ENCODE measurements at places on chromosomes 7 and 10. TPM values are rescaled to one million over a fixed set of nuclear protein-coding genes. Genes with fewer than 3 reads are reported as not detected.

Gene IL15RA
- 9.4 TPM for total RNA-seq

Gene TACR2
- not detected for total RNA-seq

Gene OR2A12
- total RNA-seq, result not detected

Gene CLEC2L
- 5.4 TPM for total RNA-seq

Gene CDNF
- total RNA-seq, result 0.85 TPM

Gene NKX2-3
- not detected for total RNA-seq

Gene SORBS1
- 6.2 TPM for total RNA-seq

Gene NEBL
- 12.5 TPM for total RNA-seq

Gene SLC26A5
- not detected for total RNA-seq

Gene AKR1C4
- total RNA-seq, result not detected

Gene CYP2E1
- total RNA-seq, result 1.0 TPM

Gene BLOC1S2
- 28.7 TPM for total RNA-seq

All from K562 (cell line).